Right lung (tissue), 10 donors: ENCODE measurements at places on chromosomes 2 and 18.

DNA sequence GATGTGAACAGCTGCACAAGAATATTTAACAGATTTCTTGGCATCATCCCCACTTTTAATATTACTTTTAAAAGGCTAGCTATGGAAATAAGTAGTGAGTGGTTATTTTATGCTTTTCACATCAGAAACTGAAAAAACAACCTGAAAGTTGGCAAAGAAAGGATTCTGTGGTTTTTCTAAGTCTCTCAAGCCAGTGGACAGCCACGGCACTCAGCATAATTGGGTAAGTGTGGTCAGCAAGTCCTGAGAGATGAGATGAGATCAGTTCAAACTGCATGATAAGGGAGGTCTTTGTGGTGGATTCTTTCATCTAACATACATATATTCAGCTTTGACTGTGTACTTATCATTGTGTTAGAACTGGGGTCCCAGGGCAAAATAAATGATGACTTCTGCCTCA lies 105.2 kb downstream of the LYPD6B start:
- DNase-seq: no peak

- DNase-seq: no peak
Measured at GRCh38 chr2:185227391-185227790, 511.2 kb upstream of the FSIP2 start.

DNA sequence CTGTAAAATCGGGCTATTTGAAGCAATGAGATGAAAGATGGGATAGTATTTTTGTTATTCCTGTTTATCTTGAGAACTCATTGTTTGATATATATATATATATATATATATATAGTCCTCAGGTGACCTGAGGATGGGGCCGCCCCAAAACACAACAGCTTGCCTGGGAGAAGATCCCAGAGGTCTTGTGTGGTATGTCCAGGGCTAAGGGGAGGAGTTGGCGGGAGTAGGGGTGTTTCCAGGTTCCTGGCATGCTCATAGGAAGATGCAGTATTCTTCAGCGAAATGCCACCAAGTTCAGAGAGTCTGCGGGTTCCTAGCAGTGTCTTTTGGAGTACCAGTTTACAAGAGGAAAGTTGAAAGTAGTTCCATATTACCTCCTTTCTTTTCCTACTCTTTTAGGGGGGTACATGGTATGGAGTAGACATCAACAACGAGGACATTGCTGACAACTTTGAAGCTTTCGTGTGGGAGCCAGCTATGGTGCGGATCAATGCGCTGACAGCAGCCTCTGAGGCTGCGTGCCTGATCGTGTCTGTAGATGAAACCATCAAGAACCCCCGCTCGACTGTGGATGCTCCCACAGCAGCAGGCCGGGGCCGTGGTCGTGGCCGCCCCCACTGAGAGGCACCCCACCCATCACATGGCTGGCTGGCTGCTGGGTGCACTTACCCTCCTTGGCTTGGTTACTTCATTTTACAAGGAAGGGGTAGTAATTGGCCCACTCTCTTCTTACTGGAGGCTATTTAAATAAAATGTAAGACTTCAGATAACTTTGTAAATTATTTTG lies 18.3 kb downstream of the CCT7 start:
- DNase-seq: no peak

DNA sequence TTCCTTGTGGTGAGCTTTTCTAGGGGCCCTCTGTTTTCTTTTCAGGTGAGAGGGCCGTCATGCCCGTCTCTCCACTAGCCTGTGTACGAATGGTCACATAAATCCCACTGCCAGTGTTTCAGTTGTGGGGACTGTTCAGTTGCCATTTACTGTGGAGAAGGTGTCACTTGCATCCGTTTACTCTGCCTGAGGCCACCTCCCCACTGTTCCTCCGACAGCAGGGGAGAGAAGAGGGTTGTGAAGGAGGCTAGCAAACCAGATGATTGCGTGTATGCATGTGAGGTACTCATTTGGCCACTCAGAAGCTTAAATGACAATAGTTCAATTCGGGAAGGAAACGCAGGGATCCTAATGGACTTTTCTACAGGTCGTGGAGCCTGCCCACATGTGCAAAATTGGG lies 3.3 kb downstream of the MTCL1 start:
- no peak for DNase-seq

GRCh38 chr18:54734059-54734458 lies 94.2 kb upstream of the RAB27B start:
- no peak for DNase-seq

GRCh38 chr2:160783474-160783873 lies 289.9 kb upstream of the RBMS1 start:
- no peak for DNase-seq

- DNase-seq: no peak
Measured at GRCh38 chr2:46071074-46071473, 226.1 kb upstream of the EPAS1 start.

DNA sequence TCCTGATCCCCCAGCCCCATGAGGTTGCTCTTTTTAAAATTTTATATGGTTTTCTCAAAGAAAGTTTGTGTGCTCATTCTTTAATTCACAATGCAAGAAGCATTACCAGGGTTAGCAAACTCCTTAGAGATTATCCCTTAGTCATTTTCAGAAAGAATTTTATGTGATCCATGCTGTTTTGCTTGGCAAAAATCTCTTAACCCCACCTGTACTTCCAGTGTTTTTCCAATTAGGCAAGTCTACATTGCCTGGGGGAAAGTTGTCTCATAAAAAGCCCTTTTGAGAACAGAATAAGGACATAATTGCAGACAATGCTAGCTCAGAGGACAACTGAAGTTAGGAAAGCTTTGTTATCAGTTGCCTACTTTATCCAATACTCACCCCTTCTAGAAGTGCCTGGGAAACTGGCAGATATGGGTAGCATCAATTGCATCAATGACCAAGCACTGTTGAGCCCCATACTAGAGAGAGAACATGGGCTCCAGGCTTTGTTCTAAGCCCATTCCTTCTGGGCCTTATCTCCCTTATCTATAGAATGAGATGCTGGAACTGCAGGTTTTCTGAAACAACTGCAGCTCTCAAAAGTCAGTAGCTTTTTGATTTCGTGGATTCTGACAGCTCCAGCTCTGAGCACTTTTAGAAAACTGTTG lies 265.9 kb upstream of the SPHKAP start:
- DNase-seq: no peak

DNA sequence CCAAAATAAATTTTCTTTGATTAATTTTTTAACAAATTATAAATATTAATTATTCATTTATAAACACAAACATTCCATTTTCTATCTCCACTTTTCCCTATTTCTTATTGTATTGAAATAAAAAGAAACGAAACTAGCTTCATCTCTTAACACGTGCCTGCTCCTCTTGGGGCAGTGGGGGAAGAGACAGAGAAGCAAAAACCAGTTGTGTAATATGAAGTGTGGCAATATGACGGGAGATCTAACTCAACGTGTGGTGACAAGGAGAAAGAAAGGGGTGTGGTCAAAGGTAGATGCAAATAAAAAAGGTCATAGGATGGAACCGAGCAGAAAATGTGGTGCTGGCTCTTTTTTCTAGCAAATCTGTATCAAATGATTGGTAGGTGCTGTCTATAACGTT lies 106.9 kb upstream of the SLC8A1 start:
- DNase-seq: no peak

DNA sequence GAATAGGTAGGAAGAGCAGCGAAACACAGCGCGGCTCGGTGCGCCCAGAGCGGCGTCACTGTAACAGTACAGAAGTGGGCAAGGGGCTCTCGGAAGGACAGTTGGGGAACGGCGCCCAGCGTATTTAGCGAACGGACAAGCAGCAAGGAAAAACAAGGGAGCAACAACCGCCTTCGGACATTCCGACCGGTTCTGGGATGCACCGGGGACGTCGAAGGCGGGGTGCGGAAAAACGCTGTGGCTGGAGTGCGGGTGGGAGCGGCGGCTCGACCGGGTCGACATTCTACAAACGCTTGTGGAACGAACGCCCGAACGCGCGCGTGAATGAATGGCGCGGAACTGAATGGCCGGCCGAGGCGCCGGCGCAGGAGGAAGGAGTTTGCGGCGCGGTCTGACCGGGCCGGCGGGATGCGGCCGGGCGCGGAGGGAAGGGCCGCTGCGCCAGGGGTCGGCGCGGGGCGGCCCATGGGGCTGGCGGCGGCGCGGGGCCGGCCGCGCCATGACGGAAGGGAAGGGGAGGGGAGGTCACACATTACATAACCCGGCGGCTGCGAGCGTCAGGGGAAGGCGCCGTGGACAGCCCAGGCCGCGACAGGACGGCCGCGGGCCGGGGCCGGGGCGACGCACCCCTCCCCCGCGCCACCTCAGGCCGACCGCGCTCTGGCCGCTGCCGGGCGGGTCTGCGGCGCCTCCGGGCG lies 605 bp downstream of the REV1 start:
- no peak for DNase-seq

DNA sequence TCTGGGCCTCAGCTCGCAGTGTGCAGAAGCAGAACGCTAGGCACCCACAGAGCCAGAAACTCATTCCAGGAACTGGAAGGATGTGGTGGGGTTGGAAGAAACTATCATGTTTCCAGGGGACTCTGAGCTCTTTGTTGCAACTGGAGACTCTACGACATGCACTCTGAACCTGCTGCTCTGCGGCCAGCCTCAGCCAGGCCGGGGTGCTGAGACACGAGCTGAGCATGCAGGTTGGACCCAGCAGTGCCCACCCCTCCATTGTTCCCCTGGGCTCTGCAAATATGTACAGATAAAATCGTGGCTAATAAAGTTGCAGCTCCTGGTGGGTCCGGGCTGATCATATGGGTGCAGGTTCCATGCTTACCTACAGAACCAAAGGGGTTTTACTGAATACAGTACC lies 37.6 kb upstream of the ARL4C start:
- no peak for DNase-seq

DNA sequence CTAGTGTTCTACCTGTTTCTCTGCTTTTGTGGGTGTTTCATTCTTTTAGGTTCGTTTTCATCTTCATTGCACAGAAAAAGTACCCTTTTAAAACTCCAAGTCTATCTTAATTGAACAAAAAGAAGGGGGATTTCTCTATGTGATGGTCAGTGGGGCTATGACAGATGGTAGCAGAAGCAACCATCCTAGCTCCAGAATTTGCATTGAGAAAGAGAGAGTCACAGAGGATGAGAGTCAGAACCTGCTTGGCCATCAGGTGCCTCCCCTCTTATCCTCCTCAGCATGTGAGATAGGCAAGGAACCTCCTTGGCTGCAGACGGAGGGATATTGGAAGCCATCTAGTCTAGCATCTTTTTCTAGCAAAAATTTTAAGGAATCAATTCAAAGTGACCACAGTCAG lies 398.0 kb upstream of the DCC start:
- no peak for DNase-seq

DNA sequence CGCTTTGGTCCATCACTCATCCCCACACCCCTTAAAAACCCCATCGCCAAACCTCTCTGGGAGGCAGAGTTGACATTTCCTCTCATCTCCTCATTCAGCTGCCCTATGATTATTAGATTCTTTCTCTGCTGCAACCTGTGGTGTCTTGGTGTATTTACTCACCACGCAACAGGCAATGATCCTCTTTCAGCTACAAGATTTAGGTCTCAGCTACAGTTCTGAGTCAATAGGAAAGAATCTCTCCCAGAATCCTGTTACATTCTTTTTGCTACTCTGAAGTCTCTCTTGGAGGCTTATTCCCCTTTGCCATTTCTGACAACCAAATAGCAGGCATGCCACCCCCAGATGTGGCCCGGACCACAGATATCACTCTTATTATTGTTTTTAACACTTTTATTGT lies 468.3 kb upstream of the GYPC start:
- no peak for DNase-seq

GRCh38 chr2:60517446-60517845 lies 36.0 kb downstream of the BCL11A start:
- DNase-seq: no peak

GRCh38 chr2:117763804-117764203 lies 50.7 kb upstream of the DDX18 start:
- no peak for DNase-seq

- DNase-seq: no peak
Measured at GRCh38 chr2:33796511-33796910, 197.4 kb upstream of the FAM98A start.

DNA sequence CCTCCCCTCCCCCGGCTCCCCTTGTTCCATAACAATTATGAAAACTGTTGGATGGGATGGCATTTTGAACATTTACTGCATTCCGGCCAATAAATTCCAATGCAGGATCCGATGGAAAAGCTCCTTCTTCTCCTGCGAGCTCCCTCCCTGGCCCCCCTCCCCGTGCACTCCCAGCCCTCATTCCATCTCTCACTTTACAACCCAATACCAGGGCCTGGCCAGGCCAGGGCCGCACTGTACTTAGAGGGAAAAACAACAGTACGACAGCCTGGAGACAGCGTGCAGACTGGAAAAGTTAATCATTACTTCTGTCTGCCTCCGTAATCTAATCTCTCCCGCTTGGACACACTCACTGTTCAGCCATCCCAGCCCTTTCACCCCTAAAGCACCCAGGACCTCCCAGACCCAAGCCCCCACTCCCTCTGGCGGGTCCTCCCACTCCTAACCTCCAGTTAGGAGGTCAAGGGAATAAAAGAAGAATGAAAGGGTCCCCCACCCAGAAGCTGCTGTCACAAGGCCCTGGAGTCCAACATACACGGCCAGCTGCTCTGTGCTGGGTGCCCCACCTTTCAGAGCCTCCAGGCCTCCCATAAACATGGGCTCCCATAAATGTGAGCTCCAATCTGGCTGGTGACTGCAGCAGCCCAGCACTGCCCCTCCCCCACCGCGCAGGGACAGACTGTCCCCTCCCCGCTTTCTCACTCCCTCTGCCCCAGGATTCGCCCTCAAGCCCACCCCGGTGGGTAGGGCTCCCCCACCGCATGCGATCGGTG lies 20.6 kb downstream of the SMAD7 start:
- no peak for DNase-seq
